ENCODE measurements at places on chromosomes 3 and 15.

- no peak for DNase-seq
Measured at GRCh38 chr15:31211353-31211752, 109.8 kb upstream of the TRPM1 start.

- DNase-seq, result no peak
Measured at GRCh38 chr3:37566730-37567129, 294.9 kb upstream of the CTDSPL start.

DNA sequence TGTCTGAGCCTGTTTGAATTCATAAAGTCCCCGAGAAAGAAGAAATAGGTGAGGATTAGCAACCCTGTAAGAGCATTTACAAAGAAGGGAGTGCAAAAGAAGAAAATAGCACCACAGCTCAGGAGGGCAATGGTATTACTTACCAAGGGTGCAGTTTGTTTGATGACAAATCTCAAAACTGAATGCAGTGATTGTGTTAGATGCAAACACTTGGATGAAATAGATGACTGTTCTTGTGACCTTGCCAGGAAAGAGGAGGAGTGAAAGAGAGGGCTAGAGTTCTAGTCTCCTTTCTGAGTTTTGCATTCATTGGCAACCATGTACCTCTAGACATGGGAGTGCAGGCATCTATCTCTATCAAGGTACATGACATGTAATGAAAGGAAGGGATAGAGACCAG is 1030.8 kb upstream of the CFAP20DC start:
- no peak for DNase-seq

DNA sequence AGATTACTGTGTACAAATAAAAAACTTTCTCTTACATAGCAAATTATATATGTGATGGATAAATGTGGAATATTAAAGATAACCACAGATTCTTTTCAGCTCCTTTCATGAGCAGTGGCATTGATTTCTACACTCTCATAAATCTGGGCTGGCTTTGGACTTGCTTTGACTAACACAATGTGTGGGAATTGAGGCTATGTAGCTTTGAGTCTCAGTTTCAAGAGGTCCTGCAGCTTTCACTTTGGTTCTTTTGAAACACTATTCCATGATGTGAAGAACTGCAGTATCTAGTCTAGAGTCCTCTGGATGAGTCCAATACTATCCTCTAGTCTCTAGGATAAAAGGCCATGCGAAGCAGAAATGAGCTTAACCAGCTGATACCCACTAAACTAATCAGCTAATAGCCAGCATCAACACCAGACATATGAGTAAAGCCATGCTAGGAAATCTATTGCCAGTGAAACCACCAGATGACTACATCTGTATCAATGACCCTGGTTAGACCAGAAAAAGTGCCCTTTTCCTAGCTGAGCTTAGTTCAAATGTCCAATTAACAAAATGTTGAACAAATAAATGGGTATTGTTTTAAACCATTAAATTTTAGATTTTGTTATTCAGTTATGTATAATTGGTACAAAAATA is 274.9 kb upstream of the ZPLD1 start:
- no peak for DNase-seq

DNA sequence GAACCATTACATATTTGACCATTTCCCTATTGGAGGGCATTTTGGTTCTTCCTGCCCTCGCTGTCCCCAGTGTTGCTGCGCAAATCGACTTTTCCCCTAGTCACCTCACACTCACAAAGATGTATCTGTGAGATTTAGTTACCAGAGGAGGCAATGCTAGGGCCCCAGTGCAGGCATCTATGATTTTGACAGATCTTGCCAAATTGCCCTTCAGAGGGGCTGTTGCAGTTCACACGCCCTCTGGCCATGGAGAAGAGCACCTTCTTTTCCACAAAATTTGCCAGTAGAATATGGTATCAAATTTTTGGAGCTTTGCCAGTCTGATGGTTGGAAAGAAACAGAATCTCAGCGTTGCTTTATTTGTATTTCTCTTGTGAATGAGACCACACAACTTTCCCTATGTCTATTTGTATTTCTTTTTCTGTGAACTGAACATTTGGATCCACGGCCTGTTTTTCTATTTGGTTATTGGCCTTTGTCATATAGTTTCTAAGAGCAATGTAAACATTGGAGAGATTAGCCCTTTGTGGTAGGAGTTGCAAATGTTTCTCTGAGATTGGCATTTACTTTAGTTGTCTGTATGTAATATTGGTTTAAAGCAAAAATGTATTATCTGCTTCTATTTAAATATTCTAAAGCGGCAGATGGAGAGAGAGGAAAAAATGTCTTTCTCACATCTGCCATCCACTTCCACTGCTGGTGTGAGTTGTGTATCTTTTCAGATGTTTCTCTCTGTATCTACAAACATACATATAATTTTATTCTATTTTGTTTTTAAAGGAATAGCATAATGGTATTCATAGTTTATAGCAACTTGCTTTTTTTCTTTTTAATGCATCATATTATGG is 66.1 kb downstream of the DNASE1L3 start:
- no peak for DNase-seq

- no peak for DNase-seq
Measured at GRCh38 chr3:191261304-191261638, 62.2 kb downstream of the OSTN start.

DNA sequence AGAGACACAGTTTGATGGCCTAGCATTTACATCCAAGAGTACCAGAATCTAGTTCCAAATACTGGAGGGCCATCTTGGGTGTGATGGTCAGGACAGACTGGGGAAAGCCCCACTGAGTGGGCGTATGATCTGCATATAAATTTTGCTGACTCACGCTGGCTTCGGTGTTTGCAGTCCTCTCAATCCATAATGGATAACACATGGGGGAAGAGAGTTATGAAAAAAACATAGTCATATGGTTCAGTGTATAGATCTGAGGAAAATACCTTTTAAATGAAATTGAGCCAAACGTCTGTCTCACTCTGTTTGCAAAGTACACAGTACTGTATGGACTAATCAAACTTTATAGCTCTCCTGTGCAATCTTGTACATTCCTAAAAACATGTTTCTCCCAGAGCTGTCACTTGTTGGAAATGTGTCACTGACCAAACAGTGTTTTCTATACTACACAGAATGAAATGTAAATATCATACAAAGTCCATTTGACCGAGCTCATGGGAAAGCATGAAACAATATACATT is 125.3 kb upstream of the THBS1 start:
- DNase-seq, result no peak

DNA sequence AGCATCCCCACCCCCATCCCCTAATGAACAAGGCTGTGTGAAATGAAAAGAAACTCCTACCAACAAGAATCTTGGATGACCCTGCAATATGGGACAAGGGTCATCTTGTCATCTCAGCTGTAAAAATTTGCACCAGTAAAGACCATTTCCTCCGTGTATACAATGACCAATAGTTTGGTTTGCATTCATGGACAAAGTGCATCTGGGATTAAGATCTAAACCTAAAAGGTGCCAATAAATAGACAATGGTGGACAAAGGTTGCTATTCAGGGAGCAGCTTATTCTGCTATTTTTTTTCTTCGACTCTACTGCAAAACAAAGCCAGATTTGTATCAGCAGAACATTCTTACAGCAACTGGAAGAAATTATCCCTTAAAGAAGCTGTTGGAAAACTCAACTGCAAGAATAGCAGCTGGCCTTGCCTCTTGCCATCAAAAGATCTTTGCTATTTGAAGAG is 8.0 kb downstream of the MGLL start:
- no peak for DNase-seq

GRCh38 chr3:125402639-125403038 is 27.5 kb upstream of the ZNF148 start:
- DNase-seq, result no peak

- DNase-seq, result no peak
Measured at GRCh38 chr15:70062321-70062956, 35.3 kb downstream of the TLE3 start.

DNA sequence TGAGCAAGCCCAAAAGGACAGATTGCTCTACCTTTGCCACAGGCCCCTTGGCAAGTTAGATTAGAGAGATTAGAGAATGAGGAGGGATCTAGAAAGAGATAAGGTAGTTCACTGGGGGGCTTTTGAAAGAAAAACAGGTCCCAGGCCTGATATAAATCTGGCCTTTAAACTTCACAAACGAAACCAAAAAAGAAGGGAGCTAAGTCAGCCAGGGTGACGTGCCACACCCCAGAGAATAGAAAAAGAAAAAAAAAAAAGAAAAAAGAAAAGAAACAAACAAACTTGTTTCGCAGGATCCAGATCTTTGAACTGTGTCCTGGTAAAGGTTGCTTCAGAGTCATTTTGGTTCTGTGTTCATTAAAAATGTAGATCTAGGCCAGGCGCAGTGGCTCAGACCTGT is 3.6 kb downstream of the KAT2B start:
- no peak for DNase-seq

- DNase-seq, result no peak
Measured at GRCh38 chr15:60297047-60297446, 100.7 kb downstream of the ANXA2 start.

GRCh38 chr15:24733659-24734058 is 58.1 kb downstream of the NPAP1 start:
- no peak for DNase-seq

GRCh38 chr3:104604326-104605010 is 762.2 kb upstream of the ALCAM start:
- DNase-seq, result peak; percentile 52
